ENCODE measurements at places on chromosomes 5 and 9.
A peak's percentile ranks its signal among the peaks of the same experiment; 100 is the strongest.

DNA sequence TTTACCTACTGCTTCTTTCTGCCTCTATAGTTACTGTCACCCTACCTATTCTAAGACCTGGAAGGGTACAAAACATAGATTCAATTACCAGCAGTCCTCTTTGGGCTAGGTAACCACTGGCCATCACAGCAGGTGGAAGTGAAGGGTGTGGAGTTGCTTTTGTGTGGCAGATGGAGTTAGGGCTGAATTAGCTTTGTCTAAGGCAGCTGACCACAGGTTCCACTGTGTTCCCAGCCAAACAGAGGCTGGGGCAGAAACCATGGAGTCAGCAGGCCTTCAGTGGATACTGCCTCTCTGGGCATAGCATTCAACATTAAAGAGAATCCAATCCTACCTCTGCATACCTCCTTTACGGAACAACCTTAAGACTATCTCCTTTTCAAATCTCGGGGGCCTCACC, 254.2 kb downstream of the RFX3 start:
- DNase-seq, result no peak

GRCh38 chr5:91417219-91417618, 34.1 kb upstream of the ARRDC3 start:
- no peak for DNase-seq

DNA sequence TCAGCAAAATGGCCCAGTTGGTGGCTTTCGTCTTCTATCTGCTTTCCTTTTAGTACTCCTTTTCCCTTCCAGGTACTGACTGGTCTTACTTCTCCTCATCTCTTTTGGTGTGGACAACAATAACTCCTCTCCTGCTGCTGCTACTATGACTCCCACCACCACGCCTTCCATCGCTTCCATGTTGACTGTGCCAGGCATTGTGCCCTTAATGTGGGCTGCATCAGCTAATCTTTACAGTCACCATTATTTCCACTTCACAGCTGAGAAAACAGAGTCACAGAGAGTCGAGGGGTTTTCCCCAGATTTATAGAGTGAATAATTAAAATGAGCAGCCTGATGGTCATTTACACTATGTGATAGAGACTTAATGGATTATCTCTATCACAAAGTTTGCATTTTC, 184.9 kb upstream of the IL12B start:
- no peak for DNase-seq

DNA sequence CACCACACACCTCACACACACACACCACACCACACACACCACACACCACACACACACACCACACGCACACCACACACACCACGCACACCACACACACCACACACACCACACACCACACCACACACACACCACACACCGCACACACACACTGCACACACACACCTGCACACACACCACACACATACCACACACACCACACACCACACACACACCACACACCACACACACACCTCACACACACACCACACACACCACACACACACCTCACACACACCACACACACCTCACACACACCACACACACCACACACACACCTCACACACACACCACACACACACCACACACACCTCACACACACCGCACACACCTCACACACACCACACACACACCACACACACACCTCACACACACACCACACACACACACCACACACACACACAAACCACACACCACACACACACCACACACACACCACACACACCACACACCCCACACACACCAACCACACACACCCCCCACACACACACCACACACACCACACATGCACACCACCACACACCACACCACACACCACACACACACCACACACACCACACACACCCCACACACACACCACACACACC, 73.7 kb downstream of the ARHGEF37 start:
- DNase-seq, result peak; percentile 9

DNA sequence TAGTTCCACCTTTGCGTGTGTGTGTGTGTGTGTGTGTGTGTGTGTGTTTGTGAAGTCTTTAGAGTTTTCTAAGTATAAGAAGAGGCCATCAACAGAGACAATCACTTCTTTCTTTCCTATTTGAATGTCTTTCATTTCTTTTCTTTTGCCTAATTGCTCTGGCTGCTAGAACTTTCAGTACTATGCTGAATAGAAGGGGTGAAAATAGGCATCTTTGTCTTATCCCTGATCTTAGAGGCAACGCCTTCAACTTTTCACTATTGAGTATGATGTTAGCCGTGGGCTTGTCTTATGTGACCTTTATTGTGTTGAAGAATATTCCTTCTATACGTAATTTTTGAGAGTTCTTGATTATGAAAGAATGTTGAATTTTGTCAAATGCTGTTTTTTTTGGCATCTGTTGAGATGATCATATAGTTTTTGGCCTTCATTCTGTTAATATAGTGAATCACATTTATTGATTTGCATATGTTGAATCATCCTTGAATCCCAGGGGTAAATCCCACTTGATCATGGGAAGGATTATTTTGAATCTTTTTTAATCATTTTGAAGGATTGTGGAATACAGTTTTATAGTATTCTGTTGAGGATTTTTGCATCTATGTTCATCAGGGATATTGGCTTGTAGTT, 134.8 kb upstream of the CD180 start:
- no peak for DNase-seq

DNA sequence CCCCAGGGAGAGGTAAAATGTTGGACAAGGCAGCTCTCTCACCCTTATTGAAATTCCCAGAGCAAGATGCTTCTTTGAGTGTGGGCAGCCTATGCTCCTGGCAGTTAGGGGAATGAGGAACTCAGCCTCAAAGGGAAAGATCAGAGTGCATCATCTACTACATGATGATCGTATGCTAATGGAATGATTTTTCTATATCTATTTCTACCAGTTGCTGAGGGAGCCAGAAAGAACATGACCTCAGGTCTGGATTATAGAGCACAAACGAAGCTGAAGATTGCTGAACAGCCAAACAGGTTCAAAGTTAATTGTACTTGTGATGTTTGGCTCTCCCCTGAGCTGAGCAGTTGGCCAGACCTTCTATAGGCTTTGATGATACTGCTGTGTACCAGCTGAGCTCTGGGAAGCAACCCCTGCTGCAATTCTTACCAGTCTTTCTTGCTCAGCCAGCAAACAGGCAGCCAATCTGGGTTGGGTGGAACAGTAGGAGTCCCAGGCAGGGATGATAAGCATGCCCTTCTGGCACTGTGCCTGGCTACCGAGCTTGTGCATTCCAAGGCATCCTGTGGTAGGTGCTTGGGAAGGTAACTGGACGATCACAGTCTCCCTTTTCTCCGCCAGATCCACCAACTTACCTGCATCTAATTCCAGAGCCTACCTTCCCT, 10.3 kb upstream of the FBXL7 start:
- no peak for DNase-seq

GRCh38 chr5:59559847-59560246, 333.7 kb downstream of the PDE4D start:
- DNase-seq, result no peak

DNA sequence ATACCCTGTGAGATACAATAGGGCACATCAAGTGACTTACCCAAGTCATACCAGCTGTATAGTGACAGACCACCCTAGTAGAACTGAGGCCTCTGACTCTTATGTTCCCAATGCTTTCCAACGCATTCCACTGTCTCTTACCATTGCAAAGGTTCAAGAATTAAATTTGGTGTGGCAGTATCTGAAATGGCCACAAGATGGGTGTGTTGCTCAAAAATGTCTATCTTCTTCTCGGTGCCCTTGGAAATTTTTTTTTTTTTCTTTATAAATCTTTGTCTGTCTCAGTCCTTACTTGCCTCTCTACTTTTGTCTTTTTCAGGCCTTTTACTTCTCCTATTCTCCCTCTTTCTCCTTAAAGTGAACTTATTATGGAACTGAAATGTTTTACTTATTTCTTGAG, 48.4 kb downstream of the GPR21 start:
- DNase-seq, result no peak

- no peak for DNase-seq
Observed at GRCh38 chr9:137148661-137149060, 9.7 kb downstream of the GRIN1 start.

DNA sequence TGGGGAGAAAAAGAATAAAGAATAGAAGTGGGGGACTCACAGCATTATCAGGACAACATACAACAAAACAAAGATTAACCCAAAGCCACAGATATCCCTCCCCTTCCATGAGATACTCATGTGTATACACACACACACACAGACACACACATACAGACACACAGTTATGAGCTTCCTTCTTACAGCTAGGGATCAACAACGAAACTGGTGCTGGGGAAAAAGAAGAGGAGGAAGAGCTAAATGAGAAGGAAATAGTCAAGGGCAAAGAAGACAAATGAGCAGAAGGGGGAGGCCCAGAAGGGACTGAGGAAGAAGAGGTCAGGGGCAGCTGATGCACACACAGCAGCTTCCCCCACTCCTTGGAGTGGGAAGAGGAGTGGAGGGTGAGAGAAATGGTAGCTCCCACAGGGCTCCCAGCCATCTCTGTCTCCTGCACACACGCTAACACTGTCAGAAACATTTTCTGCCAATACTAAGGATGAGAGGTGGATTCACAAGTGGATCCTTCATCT, 66.2 kb downstream of the SIL1 start:
- no peak for DNase-seq

DNA sequence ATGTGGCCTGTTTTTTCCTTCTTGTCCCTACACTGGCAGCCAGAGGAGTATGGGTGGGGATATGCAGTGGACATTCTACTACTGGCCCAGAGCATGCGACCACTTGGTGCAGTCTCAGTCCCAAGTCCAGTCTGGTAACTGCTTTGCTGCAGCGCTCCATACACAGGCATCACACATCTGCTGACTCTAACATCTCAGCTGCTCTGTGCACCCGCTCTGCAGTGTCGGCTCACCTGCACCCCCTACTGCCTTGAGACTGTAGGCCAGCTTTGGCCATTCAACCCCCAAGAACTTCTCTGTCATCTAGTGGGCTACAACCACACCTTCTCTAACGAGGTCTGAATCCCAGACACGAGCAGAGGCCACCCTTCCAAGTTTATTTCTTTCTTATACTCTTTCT, 46.4 kb upstream of the SLCO6A1 start:
- no peak for DNase-seq

- DNase-seq, result no peak
Observed at GRCh38 chr5:36529142-36529541, 77.3 kb upstream of the SLC1A3 start.

DNA sequence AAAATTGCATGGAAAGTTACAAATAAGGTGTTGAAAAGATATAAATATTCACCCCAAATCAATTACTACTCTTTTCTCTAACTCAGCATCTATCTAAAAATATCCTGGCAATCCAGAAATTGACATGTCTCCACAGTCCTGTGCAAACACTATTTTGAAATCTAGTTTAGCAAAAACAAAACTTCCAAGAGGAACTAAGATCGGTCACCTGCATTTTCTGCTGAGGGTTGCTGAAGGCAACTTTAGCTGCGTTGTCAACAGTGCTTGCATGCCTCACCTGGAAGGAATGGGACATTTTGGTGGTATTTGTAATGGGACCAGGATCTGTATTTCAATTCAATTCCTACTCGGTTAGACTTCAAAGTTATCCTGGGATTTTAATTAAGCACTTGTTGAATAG, 398.3 kb downstream of the NTRK2 start:
- DNase-seq, result no peak

DNA sequence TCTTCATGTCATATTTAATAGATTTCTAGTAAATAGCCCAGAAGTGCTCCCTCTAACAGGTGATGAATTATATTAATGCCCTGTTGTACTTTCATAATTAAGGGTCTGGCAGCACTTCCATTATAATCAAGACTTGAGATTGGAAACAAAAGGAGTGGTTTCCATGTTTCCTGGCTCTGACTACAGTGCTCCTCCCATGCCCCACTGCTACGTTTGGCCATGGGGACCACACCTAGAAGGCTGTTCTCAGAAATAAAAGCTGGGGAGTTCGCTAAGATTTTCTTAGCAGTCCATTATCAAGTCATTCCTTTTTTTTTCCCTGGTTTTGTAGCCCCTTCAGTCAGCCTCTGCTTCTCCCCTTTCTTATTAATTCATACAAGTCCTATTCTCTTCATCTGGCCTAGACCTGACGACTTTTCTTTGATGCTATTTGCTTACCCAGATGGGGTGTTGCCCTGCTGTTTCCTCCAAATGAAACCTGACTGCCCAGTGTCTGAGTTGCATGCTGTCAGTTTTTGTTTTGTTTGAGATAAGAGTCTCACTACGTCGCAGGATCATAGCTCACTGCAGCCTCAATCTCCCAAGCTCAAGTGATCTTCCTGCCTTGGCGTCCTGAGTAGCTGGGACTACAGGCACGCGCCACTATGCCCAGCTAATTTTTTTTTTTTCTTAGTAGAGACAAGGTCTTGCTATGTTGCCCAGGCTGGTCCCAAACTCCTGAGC, 312.1 kb upstream of the EFNA5 start:
- no peak for DNase-seq

GRCh38 chr5:816176-816575, 31.6 kb upstream of the ZDHHC11B start:
- DNase-seq, result no peak

GRCh38 chr9:110971234-110971633, 67.0 kb downstream of the LPAR1 start:
- no peak for DNase-seq

All from tibial artery (tissue), 4 donors.